Kidney (tissue), 22 donors: ENCODE measurements at places on chromosomes 3 and 15. TPM values are rescaled to one million over a fixed set of nuclear protein-coding genes. Genes with fewer than 3 reads are reported as not detected.

The VPS18 gene
- 21.9 TPM for polyA plus RNA-seq

The OIP5 gene
- polyA plus RNA-seq: not detected

The SIDT1 gene
- polyA plus RNA-seq: 0.92 TPM

The PLAAT1 gene
- 0.39 TPM for polyA plus RNA-seq

The ETFA gene
- polyA plus RNA-seq: 261 TPM

The MOBP gene
- polyA plus RNA-seq: not detected

DNA sequence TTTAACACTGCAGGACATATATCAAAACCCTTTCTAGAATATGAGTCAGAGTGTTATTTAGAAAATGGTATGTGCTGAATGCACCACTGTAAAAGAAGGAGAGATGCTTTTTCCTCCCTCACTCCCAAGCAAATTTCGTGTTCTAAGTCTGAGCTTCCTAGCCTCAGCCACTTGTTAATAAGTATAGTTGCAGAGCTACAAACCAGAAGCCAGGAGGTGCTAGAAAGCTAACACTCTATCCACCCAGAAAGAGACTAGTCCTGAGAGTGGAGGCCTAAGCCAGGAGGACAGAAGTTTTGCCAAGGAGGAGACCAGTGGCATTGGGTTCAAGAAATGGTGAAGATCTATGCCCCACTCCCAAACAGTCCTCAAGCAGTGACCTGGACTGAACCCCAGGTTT lies 40.5 kb upstream of the GYG1 start:
- H3K27me3 ChIP-seq: no peaks in the 10 kb centered on the region
- no peak overlapping the region for H3K27ac ChIP-seq
- no peak overlapping the region for H3K4me3 ChIP-seq
- H3K4me1 ChIP-seq: peaks cover 2% of the 10 kb centered on the region
- H3K36me3 ChIP-seq: no peaks in the 10 kb centered on the region

- H3K36me3 ChIP-seq: no peaks in the 10 kb centered on the region
- no peak for DNase-seq
- no peaks in the 10 kb centered on the region for H3K27me3 ChIP-seq
- H3K27ac ChIP-seq: no peak overlapping the region
Measured at GRCh38 chr15:83449937-83450506, 2.9 kb downstream of the SH3GL3 start.

- H3K4me1 ChIP-seq: no peaks in the 10 kb centered on the region
- no peak overlapping the region for H3K27ac ChIP-seq
- H3K36me3 ChIP-seq: no peaks in the 10 kb centered on the region
- no peak overlapping the region for H3K4me3 ChIP-seq
Measured at GRCh38 chr3:4806535-4807108, 172.6 kb upstream of the BHLHE40 start.

GRCh38 chr3:23567917-23568316 lies 237.8 kb upstream of the UBE2E1 start:
- H3K27ac ChIP-seq: no peak overlapping the region
- DNase-seq: no peak
- H3K4me1 ChIP-seq: no peaks in the 10 kb centered on the region
- H3K36me3 ChIP-seq: no peaks in the 10 kb centered on the region
- no peak overlapping the region for H3K4me3 ChIP-seq

DNA sequence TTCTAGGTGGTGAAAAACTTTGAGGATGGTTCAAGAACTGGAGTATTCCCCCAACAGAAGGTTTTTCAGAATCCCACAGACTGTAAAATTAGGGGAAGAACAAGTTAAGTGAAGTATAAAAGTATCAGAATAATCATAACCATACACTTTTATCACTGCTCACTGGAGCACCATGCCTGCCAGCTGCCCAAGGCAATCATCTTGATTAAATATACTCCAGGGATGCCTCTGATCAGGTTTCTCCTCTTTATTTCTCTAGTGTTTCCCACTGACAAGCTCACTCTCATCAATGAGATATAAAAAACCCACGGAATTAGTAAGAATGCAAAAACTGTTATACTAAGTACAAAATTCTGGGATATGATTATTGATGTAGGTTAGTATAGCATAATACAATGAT lies 108.0 kb downstream of the STAG1 start:
- no peak for DNase-seq
- no peaks in the 10 kb centered on the region for H3K4me1 ChIP-seq
- H3K36me3 ChIP-seq: no peaks in the 10 kb centered on the region
- H3K27me3 ChIP-seq: no peaks in the 10 kb centered on the region
- no peak overlapping the region for H3K27ac ChIP-seq
